Lung (tissue), 17 donors: ENCODE measurements at places on chromosomes 6 and 20. TPM values are rescaled to one million over a fixed set of nuclear protein-coding genes. Genes with fewer than 3 reads are reported as not detected.
A peak's percentile ranks its signal among the peaks of the same experiment; 100 is the strongest.

OGFRL1 gene
- total RNA-seq, result 18.2 TPM

OR12D3 gene
- not detected for total RNA-seq

GSTA1 gene
- 23.5 TPM for total RNA-seq

DTNBP1 gene
- 23.9 TPM for total RNA-seq

TXLNB gene
- 2.8 TPM for total RNA-seq

DDO gene
- 3.1 TPM for total RNA-seq

C2 gene
- total RNA-seq, result 28.6 TPM

LRRC1 gene
- 19.9 TPM for total RNA-seq

- DNase-seq, result no peak
Measured at GRCh38 chr20:43919686-43920403, 5.2 kb downstream of the TOX2 start.

DNA sequence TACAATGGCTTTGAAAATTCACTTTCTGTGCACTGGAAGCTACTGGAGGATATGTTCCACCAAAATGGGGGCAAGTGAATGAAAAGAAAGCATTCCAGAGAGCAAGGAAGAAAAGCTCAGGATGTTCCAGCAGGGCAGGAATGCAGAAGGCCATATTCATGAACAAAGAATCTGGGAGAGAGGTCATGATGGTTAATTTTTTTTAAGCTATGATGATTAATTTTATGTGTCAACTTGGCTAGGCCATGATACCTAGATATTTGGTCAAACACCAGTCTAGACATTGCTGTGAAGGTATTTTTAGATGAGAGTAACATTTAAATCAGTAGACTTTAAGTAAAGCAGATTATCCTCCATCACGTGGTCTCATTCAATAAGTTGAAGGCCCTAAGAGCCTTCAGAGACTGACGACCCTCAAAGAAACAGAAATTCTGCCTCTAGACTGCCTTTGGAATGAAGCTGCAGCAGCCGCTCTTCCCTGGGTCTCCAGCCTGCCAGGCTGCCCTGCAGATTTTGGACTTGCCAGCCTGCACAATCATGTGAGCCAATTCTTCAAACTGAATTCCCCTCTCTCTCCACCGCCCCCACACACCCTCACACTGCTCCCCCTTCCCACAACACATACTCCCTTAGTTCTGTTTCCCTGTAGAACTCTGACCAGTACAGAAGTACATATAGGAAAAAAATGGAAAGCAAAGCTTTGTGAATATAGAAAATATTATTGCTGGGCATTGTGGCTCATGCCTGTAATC, 20.1 kb upstream of the GCM1 start:
- no peak for DNase-seq

DNA sequence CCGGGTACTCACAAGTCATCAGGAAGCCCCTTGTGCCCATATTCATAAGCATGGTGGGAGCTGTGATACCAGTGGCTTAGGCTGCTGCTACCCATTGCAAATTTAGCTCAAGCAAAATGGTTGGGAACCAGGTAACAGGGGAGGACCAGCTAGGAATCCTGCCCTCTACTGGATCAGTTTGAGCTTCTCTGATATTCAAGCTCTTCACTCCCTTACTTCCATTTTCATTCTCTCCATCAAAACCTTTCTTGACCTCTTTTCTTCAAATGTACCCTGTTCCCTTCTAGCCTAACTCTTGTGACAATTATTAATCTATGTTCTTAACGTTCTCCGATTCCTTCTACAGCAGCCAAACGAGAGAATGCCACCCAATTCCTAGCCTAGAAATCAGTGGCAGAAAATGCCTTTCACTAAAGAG, 9.7 kb downstream of the NOL7 start:
- DNase-seq, result peak; percentile 30

DNA sequence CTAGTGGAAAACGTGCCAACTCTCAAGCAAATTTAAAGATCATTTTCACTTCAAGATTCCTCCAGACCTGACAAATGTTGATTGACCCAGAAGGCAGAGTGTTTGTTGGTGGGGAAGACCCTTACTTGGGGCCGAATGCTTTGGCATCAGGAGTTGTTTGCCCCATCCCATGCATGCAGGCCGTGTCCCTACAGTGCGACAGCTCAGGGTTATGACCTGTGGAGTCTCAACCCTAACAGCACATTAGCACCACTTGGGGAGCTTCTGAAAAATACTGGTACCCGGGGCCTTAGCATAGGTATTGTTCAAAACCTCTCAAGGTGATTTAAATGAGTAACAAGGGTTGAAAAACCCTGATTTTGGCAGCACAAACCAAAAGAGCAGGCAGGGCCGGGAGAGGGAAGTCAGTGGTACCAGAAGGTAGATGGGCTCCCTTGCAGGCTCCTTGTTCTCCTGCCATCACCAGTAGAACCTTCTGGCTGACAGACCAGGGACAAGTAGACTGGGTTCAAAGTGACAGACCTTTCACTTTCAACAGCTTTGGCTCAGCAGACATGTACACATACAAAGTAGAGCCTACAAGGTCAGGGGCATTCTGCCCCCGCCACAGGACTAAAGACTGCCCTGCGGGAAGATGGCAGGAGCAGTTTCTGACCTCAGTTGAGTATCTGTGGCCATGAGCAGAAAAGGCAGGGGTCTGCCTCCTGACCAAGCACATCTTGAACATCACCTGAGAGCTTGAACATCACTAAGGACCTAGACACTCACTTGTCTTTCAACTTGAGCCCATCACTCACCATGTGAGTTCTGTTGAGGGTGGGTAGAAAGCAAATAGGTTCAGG, 39.6 kb downstream of the PLCG1 start:
- no peak for DNase-seq

GRCh38 chr6:66065313-66065712, 358.3 kb upstream of the EYS start:
- no peak for DNase-seq

DNA sequence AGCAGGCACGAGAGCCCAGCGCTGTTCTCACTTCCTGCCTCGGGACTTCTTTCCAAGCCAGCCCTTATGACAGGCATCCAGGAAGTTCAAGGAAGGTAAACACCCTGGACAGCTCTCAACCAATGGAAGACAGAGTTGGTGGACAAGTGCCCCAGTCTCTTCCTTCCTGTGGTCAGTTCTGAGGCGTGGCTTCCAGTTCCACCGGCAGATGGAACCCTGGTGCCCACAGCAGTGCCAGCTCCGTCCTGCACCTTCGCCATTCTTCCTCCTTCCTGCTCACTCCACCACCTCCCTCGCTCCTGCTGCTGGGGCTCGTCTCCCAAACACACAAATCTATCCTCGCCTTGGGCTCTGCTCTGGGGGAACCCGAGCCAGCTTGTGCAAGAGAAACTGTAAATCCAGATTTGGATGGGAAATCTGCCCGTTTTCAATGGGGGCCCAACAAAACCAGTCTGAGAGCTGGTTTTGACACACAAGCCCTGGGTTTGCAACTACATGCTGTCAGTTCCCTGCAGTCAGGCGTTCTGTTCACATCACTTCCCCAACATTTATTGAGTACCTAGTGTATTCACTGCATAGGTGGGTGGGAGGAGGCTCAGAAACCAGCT, 162.7 kb downstream of the GRM4 start:
- peak; percentile 25 for DNase-seq

- DNase-seq, result no peak
Measured at GRCh38 chr20:818001-818664, 15.4 kb upstream of the FAM110A start.

GRCh38 chr6:153698001-153698400, 341.0 kb upstream of the OPRM1 start:
- no peak for DNase-seq

- DNase-seq, result no peak
Measured at GRCh38 chr20:35451295-35451694, 4.1 kb upstream of the CEP250 start.

DNA sequence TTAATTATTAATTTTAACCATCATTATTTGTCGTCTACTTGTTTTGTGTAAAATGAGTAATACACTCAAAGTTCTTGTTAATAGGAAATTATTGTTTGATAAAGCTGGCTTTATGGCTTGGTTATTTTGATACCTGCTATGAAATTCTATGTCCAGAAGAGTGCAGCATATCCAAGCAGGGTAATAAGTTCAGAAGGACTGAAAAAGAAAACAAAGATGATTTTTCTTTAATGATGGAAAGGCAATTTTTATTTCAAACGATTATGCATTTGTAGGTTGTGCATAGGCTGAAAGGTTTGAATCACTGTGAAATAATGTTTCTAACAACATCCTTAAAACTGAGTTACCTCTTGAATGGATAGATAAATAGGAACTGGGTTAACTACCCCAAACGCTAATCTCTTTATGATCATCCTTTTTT, 1.4 kb upstream of the MAN1A1 start:
- peak; percentile 73 for DNase-seq

DNA sequence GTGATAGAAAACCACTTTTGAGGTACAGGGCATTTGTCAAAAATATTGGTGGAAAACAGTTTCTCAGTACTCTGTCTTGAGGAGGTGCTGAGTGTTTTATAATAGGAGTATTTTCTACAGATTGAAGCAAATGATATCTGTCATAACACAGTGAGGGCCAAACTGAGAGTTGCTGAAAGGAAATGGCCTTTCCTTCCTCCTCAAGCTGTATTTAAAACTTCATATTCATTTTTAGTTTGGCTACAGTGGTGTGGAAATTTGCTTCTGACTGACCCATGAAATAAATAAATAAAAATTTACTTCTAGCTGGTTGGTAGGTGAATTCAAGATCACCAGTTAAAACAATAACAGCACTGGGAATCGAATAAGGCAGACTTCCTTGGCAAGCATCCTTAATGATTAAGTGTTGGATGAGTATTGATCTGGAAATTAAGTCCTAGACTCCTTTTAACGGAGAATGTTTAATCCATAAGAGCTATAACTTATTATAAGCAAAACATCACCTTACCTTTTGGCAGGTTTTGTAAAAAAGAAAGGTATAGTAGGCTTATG, 828.6 kb upstream of the CITED2 start:
- no peak for DNase-seq

DNA sequence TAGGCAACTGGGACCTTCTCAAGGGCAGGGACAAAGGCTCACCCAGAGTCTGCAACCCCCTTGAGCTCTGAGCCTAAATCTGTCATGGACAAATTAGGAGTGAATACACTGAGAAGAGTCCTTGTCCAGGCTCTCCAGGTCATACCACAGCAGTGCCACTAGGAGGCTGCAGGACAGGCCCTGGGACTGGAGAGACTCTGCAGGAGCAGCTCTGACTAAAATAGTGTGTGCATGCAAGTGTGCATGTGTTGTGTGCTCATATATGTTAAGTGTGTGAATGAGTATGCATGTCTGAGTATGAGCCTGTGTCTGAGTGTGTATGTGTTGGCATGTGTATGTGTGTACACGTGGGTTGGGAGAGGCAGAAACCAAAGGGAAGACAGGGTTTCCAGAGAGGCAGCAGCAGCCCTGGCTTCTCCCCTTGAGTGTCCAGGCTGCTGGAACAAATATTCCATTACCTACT, 27.1 kb downstream of the MRPL14 start:
- no peak for DNase-seq

DNA sequence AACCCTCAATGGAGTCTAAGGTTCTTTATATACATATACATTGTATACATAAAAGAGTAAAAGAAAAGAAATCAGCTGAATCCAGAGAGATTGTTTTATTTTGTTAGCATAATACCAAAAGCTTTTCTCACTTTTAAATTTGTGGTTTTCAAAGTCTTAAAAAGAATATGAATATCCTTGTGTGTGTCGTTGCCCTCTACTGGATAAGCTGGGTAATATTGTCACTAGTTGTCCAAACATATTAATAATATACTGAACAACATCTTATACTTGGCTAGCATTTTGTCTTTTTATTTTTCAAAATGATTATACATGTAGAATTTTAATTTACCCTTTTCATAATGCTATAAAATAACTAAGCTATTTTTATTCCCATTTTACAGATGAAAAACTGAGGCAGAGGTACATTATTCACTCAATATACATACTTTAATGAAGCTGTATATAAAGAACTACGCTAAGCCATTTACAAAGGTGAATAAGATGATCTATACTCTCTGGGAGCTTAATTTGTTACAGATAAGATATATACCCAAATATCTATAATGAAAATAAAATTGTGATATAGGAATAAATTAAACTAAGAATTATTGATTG, 531.7 kb downstream of the TFAP2B start:
- DNase-seq, result no peak

- no peak for DNase-seq
Measured at GRCh38 chr6:115219645-115220044, 841.0 kb downstream of the FRK start.

GRCh38 chr20:17391127-17391771, 139.9 kb downstream of the BFSP1 start:
- no peak for DNase-seq

DNA sequence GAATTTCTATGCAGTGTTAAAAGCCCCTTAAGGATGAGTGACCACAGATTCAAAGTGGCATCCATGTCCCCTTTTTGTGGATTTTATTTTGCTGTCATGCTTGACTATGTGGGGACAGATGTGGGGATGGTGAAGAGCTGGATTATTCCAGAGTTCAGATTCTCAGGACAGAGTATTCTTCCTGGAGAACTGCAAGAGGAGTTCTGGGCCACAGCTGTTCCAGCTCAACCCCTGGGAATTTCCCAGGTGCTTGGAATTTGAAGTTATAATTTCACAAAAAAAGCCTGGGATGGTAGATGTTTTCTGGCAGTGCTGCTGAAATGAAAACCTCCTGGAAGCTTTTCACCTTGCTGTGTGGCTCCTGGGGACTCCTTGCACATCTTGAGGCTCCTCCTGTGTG, 671.8 kb upstream of the MARCKS start:
- DNase-seq, result no peak

DNA sequence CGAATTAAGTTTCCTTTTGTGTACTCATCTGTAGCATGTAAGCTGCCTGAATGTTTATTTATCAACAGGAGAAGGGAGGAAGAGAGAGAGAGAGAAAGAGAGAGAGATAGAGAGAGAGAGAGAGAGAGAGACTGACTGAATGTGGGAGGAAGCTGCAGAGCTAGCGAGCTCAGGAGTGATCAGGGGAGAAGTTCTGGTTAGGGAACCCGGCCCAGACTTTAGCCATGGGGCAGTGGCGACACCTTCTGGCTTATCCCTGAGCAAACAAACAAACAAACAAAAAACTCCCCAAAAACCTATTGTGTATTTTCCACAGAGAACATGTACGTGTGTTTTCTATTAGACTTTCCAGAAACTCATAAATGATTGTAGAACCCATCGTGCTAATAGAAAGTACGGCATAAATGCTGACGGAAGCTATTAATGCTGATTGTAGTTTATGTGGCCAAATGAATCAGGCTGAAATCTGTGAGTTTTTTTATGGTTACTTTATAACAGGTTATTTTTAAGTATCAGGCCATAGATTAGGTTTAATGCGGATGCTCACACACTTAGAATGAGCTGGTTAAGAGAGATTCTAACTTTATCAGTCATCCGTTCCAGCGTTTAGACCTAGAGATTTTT, 92.8 kb downstream of the CLIC5 start:
- peak; percentile 86 for DNase-seq

- no peak for DNase-seq
Measured at GRCh38 chr6:4185419-4185818, 50.0 kb upstream of the ECI2 start.

- DNase-seq, result no peak
Measured at GRCh38 chr6:150603176-150603575, 3.5 kb downstream of the PLEKHG1 start.
